Right atrium auricular region (tissue), 2 donors: ENCODE measurements at places on chromosomes 13 and 19. TPM values are rescaled to one million over a fixed set of nuclear protein-coding genes. Genes with fewer than 3 reads are reported as not detected.

DNA sequence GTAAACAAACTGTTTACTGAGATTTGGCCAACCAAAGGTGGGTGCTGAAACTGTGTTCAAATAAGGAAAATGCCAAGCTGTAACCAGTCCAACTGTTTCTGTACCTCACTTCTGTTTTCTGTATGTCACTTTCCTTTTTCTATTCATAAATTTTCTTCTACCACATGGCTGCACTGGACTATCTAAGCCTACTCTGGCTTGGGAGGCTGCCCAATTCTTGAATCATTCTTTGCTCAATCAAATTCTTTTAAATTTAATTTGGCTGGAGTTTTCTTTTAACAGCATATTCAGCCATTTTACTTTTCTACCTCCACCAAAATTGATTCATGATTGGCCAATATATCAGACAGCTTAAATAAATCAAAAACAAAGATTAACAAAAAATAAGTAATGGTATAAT, 1575.5 kb upstream of the SPRY2 start:
- DNase-seq = no peak

GRCh38 chr19:1851654-1852580, 3.6 kb upstream of the REXO1 start:
- no peak for DNase-seq

DNA sequence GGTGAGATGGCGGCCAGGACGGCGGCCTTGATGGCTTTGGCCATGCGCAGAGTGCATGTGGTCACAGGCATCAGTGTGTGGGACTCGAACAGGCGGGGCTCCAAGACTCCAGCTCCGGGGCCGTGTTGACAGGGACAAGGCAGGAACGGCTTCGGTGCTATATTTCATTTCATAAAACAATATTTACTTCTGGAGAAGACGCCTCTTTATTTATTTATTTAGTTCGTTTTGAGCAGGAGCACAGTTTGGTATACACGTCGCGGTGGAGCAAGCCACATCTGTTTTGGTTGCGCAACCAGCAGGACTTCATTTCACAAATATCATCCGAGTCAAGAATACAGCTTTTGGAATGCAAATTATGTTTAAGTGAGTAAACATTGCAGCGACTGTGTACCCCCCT, 166.7 kb upstream of the TSHZ3 start:
- peak; percentile 13 for DNase-seq

- no peak for DNase-seq
Measured at GRCh38 chr13:33135097-33135496, 118.9 kb downstream of the KL start.

GRCh38 chr19:18856385-18857126, 24.8 kb downstream of the UPF1 start:
- no peak for DNase-seq

DNA sequence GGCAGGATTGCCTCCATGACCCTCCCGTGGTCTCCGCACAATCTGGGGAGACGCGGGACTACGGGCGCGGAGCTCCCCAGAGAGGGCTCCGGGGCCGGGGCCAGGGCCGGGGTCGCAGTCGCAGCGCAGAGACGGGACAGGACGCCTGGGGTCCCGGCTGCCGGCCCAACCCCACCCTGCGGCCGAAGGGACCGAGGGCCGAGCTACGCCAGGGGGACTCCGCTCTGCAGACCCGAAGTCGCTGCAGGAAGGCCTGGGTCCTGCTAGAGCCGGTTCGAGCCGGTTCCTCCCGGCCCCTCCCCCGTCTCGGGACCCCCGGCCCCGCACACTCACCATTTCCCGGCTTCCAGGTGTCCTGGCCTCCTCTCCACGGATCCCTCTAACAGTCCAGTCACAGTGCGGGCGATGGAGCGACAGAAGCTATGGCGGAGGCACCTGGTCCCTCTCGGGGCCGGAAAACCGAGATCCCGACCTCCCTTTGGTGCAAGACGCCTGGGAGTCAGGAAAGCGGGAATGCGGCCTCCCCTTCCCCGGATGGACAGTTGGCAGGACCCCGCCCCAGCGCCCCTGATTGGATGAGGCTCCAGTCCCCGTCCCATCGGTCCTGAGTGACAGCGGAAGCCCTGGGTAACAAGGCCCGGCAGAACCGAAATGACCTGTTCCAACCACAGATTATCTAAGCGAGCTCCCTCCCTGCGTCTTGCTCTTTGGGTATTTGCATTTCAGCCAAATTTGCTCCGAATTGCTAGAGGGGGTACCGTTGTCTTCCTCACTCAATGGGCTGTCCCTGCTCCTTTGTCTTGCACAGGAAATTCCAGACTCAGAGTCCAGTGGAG, at the start of gene ZNF625:
Gene ZNF625, minus strand, starts transcription at position 512 of the 836 bp plus-strand sequence. Its CDS starts 176 bp downstream, at position 336.
- peak; percentile 91 for DNase-seq

Gene GALP
- total RNA-seq = not detected

- no peak for DNase-seq
Measured at GRCh38 chr13:66844933-66845332, 385.2 kb downstream of the PCDH9 start.

DNA sequence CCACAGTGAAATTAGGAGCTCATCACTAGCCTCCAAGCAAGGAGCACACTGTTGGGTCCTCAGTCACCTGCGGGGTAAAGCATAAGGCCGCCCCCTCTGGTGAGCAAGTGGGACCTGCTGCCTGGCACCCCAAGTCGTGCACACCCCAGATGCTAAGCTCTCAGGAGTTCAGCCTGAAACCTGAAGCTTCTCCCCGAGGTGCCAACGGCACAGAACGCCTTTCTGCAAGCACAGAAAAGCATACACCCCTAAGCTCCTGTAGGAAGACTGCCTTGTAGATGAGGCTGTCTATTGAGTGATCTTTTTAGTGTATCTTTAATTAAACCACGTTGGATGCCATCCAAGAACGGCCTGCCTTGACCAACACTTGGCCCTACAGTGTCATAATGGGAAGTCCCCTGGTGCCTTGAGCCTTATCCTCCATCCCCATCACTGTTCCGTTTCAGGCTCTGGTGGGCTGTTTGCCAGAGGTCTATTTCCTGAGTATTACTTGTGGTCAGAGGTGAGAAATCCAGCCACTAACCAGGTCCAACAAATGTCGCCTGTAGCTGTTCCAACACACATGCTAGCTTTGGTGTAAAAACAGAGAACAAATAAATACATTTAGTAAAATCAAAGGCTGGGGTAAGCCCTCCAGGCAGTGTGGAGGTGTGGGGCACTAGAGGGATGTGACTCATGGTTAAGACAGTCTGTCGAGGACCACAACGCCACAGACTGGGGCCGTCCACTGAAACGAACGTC, 44.8 kb downstream of the C13orf42 start:
- DNase-seq = no peak

Gene NALCN
- total RNA-seq = 21.1 TPM

DNA sequence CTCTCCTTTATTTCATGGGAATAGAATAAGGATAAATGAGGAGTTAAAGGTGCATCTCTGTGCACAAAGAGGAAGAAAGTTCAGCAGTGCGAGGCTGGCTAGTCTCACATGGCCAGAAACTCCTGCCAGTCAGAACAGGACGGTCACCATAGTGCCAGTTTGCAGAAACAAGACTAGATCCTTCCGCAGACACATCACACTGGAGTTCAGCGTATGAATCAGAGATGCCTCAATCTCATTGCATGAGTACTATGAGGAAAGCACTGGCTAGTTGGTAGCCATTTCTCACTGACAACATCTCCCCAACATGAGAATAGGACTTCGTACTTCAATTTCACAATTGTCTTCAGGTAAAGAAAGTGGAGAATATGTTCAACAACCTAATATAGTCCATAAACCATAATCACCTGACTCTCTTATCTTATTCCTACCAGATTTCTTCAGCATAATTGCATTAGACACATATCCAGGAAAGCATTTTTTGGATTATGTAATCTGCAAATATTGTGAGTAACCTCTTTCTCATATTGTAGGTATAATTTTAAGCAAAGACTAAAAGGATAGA, 34.9 kb downstream of the RXFP2 start:
- no peak for DNase-seq

DNA sequence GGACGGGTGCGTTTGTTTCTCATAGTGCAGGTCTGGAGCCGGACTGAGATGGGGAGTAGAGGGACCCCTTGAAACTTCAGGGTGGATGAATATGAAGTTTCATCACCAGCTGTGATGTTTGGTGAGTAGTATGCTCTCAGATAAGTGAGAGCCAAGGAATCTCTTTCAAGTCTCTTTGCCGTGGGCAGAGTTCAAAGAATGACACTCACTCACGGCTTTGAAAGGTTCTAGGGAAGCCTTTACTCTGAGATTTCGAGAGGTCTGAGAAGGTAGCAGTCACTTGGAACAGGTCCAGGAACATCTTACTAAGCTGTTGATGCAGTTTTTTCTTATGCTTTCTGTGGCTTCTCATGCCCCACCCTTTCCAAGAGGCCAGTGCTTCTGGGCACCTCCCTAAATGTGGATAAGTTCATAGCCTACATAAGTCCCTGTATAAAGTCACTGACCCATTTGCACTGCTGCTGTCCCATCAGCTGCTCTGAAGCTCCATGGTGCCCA, at the start of gene IGFL2:
Gene IGFL2, plus strand, starts transcription at position 448 of the 498 bp plus-strand sequence. Its CDS starts 41 bp downstream, at position 489.
- DNase-seq = no peak

DNA sequence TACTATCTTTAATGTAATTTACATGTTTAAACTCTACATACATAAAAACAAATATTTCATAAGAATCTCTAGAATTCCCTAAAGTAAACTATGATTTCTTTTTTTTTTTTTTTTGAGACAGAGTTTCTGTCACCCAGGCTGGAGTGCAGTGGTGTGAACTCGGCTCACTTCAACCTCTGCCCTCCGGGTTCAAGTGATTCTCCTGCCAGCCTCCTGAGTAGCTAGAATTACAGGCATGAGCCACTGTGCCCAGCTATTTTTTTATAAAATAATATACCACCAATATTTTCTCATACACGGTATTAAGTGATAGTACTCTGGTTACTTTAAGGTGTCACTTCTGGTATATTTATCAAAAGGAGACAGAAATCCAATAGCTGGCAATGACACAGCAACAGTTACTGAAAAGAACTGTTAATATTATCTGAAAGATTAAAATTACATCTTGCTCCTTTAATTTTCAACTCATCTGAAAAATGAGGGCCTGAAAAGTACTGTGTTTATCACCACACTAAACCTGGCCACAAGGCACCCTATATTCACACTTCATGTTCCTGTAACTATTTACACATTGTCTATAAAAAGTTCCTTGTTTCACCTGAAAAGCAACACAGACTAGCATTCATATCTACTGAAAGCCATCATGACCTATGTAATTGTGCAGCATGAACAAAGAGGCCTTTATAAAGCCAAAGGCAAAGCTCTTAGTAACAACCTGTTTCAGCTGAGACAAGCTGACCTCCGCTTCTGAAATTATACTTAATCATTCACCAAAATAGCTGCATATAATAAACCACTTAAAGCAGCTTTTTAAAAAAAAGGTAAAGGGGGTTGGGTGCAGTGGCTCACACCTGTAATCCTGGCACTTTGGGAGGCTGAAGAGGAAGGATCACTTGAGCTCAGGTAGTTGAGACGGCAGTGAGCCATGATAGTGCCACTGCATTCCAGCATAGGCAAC, 106.1 kb downstream of the SLC25A15 start:
- no peak for DNase-seq

DNA sequence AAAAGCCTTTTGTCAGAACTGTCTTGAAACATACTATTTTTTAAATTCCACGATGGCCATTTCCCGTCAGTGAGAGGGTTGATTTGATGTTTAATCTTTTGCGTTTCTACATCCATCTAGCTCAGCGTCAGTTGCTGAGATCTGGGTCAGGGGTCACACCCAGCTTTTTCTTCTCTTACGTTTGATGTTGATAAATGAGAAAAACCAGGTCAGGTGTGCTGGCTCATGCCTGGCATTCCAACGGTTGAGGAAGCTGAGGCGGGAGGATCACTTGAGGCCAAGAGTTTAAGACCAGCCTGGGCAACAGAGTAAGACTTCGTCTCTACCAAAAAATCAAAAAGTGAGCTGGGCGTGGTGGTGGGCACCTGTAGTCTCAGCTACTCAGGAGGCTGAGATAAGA, 168.9 kb downstream of the PTPRS start:
- no peak for DNase-seq

DNA sequence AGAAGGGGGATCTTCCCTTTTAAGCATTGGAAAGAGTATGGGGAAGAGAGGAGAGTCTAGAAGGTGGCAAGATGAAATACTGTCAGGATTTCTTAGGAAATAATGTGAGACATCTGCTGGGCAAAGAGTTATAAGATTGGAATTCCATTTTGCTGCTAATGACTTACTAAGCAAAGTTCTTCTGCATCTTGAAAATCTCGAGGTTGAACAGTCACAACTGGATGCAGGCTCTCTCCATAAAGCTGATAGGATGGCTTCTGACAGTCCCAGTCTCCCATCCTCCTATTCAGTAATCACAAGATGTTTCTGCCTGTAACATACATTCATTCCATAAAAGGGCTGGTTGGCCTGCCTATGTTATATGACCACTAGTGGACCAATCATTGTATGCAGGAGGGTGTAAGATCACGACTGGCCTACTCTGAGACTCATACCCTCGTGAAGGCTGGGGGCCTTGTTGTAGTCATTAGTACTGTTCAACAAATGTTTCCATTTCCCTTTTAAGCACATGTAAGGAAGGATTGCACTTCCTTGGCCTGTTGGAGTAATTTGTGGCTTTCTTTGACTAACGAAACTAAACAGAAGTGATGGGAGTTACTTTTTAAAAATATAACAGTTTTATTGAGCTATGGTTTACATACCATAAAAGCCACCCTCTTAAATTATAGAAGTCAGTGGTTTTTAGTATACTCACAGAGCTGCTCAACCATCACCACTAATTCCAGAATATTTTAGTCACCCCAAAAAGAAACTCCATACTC, 45.0 kb upstream of the TDRD3 start:
- no peak for DNase-seq

GRCh38 chr13:98772794-98773452, 20.5 kb upstream of the SLC15A1 start:
- no peak for DNase-seq

- DNase-seq = peak; percentile 55
Measured at GRCh38 chr13:114102521-114103288, 29.7 kb downstream of the RASA3 start.

DNA sequence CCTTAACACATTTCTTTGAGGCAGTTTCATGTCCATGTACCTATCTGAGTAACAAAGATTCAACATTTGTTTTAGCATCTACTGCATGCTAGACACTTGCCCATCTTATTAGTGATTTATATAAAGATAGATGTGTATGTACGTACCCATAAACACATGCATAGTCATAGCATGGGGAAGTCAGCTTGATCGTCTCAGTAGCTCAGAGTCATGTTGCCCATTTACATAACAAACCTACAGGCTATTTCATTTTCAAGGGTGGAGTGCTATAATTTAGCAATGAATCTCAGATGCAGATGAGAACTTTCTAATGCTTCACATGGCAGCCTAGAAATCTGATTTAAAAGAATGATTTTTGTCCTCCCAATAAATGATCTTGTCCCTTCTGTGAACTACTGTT, 23.5 kb downstream of the FLT1 start:
- no peak for DNase-seq

- no peak for DNase-seq
Measured at GRCh38 chr19:42175952-42176648, 41.4 kb downstream of the DEDD2 start.

DNA sequence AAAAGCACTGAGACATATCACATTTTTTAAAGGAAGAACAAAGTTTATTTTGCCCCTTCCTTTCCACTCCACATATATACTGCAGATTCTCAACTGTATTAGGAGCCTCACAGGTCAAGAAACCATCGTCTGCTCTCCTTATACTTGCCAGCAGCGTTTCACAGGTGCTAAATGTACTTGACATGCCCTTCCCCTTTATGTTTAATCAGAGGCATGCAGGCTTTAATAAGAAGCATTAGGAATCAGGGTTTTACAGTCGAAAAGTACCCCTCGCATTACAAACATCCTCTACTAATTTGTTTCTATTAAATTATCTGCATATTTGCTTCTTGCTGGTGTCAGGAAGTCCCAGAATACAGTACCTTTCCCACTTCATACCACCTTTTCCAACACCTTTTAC, 3.7 kb upstream of the RAP2A start:
- DNase-seq = no peak

- DNase-seq = no peak
Measured at GRCh38 chr19:14779151-14779550, 791 bp upstream of the ADGRE2 start.

Gene PRR22
- 0.83 TPM for total RNA-seq
